ENCODE measurements at places on chromosomes 6 and 20.

GRCh38 chr6:50821441-50822077 lies 2.9 kb downstream of the TFAP2B start:
- no peak for ATAC-seq

- ATAC-seq, result no peak
These were observed 38.4 kb upstream of the LRRC1 start for GRCh38 chr6:53756396-53756795.

DNA sequence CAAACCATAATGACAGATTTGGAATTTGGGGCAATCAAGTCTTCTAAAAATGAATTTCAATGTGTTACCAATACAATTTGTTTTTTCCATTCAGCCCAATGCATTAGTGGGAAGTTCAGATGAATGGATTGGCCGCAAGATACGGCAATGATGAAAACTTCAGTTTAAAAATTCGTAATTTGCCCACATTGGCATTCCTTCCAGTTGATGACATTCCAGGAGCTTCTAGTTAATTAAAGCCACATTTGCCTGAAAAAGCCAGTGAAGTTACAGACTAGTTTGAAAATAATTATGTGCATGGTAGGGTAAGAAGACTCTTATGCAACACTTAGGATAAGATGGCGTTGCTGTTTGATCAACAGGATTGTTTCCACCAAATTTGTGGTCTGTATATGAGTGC lies 46.2 kb downstream of the NHLRC1 start:
- ATAC-seq, result no peak

DNA sequence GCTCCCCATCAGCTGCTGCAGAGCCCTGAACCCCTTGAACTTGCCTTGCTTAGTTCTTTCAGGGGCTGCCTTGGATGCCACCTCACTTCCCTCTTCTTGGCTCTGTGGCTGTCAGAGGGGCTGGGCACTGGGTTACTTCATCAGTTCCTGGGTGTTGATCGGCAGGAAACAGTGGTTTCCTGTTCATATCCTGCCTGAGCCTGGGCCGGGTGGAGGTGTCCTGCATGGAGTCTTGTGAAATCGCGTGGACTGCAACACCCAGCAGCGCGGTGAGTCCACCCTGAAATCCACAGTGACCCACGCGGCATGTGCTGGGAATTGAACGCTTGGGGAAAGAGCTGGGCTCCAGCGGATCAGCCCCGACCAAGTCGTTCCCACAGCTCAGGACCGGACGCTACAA lies 97.5 kb downstream of the CDH26 start:
- peak; percentile 65 for ATAC-seq

DNA sequence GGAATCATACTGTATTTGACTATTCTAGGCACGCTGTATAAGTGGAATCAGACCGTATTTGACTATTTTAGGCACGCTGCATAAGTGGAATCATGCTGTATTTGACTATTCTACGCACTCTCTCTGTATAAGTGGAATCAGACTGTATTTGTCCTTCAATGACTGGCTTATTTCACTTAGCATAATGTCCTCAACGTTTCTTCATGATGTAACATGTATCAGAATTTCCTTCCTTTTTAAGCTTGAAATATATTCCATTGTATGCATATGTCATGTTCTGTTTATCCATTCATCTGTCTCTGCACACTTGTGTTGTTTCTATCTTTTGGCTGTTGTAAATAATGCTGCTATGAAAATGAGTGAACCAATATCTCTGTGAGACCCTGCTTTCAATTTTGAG lies 5.7 kb downstream of the CCDC170 start:
- no peak for ATAC-seq

DNA sequence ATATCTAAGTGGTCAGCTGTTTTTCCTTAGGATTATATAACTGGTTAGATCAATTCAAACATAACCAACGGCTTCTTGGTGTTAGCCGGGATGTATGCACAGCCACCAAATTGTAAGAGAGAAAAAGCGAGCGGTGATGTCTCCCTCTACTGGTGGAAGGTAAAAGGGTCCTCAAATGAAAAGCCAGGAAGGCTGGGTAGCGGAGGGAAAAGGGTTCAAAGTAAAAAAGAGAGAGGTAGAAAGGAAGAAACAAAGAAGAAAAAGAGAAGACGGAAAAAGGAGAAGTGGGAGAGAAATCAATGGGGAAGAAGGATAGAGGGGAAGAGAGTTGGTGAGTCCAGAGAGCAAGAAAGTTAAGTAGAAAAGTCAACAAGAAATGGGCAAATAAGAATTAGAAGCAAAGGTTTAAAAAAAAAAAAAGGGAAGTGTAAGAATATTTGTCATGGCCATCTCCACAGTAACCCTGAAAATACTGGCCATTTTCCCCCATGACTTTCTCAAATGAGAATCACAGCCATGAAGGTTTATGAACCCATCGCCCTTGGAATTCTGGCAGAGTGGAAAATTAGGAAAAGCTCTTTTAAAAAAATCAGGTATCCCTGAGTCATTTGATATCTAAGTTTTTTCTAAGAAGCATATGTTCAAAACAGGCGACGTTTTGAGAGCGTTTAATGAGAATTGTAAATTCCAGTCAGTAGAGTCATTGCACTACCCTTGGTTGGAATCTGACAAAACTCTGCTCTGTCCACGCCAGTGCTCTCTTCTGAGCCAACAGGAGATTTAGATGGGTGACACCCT lies 155.6 kb upstream of the SNX9 start:
- no peak for ATAC-seq

DNA sequence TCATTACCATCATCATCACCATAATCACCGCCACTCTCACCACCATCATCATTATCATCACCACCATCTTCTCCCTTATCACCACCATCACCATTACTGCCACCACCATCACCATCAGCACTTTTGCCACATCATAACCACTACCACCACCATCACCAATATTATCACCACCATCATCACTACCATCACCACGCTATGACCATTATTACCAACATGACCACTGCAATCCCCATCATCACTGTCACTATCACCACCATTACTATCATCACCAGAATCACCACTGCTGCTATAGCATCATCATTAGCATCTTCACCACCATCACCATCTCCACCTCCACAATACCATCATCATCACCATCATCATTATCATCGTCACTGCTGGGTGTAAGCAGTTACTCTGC lies 25.6 kb downstream of the CST1 start:
- ATAC-seq, result no peak

- no peak for ATAC-seq
These were observed 37.7 kb downstream of the ECHDC1 start for GRCh38 chr6:127305741-127306140.

- ATAC-seq, result peak; percentile 37
These were observed 21.8 kb upstream of the NAA20 start for GRCh38 chr20:19995220-19995863.

GRCh38 chr6:34486106-34486740 lies 20.3 kb downstream of the PACSIN1 start:
- no peak for ATAC-seq

- ATAC-seq, result peak; percentile 74
These were observed 75.8 kb downstream of the PERP start for GRCh38 chr6:138031417-138031816.

DNA sequence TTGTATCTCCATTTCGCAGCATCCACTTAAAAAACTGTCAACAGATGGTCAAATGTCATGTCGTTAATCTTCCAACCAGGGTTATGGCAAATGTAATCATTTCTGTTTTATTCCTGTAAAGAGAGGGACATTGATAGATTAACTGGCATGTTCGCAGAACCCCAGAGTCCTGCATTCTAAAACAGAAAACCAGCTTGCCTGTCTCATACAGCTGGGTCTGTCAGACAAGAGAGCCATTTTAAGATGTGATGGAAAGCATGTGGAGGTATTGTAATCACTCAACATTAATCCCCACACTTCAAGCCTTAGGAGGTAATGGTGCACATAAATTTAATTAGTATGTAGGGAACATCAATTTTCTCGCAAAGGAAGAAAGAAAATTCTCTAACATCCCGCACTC lies 4.4 kb downstream of the SMLR1 start:
- no peak for ATAC-seq

- ATAC-seq, result no peak
These were observed 35.2 kb downstream of the SAMD3 start for GRCh38 chr6:130187335-130188206.

DNA sequence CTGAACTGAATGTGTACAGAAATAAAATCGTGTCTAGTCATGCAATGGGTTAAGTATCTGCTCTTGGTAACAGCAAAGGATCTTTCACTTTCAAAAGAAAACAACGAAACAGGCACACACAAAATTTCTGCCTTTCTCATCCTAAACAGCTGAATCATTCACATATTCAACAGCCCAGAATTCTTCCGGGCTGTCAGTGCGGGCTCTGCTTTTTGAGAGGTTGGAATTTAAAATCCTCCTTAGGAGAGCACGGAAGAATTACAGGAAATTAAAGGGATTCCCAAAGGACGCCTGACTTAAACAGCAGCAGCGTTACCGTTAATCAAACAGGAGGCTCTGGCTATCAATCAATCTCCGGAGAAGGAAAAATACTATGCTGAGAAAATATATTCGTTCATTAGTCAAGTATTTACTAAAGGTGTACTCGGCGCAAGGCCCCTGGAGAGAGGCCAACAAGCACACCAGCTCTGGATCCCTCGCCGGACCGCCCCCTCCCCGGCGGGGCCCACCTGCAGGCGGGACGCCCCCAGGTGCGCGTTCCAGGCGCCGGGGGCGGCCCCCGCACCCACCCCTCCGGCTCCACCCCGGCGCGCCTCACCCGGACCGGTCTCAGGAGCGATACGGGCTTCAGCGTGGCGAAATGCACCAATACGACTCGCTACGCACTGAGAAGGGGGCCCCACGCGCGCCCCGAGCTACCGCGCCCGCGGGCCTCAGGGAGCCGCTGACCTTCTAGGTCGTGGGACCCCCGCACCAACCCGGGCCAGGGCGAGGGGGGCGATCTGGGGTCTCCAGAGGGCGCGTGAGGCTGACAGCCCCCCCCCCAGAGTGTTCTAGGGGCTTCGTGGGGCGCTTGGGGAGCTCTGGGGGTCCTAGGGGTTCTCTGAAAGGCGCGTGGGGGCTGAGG lies 1.0 kb downstream of the NAPB start:
- ATAC-seq, result peak; percentile 35

- peak; percentile 37 for ATAC-seq
These were observed 48.1 kb downstream of the PRL start for GRCh38 chr6:22248513-22249308.

DNA sequence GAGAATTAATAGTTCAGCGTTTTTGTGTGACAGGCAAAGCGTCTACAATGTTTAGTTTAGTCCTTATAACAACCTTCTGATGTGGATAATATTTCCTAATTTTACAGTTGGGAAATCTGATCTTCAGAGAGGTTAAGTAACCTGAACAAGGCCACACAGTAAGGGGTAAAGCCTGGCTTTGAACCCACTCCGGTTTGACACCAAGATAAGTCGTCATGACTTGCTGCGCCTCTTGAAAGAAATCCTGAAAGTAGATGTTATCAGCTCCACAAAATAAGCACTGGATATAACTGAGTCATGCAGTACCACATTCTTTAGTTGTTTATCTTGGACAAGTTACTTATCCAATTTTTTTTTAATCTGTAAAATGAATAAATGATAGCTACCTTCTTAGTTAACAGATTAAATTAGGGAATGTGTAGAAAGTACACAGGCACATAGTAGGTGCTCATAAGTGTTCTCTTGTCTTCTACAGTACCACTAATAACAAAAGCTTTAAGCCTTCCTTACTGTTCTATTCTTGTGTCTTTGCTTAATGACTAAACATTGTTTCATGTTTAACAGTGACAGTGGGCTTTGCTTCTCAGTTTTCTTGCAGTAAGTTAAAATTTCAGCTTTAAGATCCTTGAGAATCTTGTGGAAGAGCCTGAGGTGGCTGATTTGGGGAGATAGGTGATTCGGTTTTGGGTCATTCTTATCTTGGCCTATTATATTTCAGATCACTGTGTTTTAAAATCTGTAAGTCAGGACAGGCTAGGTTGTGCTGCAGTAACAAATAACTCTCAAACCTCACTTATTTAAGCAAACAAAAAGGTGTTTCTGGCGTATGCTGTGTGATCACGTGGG lies 2.1 kb downstream of the HIVEP1 start:
- no peak for ATAC-seq

DNA sequence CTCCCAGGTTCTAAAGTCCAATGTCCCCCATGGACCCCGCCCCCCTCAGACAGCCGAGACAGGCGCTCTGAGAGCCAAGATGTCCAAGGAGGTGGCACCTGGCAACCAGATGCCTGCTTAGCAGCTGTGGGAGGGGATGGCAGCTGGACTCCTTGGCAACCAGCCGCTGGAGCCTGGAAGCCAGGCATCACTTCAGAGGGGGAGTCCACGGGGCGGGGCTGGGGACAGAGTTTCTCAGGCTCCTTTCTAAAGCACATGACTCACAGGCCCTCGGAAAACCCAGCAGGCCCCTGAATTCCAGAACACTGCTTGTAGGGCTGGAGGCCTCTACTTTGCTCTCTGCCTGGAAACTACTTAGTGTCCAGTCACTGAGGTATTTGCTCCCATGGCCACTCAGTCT lies 51.5 kb downstream of the PREX1 start:
- ATAC-seq, result no peak

DNA sequence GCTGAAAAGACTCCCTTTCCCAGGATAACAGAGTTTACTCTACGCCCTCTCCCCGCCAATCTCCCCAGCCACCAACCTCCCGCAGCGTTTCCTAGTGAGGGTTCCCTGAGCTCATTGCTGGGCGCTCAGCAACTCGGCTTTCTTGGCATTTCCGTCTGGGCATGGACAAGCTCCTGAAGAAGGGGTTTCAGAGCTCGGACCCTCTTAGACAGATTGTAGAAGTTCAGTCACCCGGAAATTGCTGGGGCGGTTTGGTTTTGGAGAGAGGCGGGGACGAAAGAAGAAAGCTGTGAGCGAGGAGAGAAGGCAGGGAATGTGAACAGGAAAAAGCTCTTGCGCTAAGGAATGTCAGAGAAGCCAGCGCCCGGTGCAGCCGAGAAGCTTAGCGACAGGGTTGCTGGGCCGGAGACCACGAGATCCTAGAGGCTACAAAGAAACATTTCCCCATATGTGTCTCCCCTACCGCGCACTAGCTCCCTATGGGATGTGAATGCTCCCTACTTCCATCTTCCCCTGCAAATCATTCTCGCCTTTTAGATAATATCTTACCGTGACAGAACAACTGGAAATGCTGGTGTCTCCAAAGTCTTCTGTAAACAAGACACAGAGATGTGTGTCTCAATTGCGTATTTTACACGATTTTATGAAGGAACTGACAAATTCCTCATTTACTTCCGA lies 15.8 kb downstream of the POM121L2 start:
- ATAC-seq, result no peak

DNA sequence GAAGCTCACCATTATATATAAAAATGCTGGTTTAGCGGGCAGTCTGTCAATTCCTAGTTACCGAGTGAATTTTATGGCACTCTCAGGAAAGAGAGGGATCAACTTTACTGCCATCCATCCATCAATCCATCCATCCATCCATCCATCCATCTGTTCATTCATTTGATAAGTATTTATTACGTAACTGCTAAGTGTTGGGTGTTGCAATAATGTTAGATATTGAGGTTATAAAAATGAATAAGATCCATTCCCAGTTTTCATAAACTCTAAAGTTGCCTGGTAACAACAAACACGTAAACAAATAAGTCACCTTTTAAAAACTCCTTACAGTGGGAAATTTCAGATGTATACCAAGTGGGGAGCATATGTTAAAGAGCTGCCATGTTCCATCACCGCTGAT lies 36.8 kb downstream of the SASH1 start:
- ATAC-seq, result no peak

Data from gastroesophageal sphincter (tissue), 4 donors.